ENCODE measurements at places on chromosomes 7 and 10.

- DNase-seq, result no peak
These were observed 125.1 kb downstream of the GLRX3 start for GRCh38 chr10:130261306-130261705.

GRCh38 chr7:45253368-45253767 is 95.8 kb downstream of the RAMP3 start:
- DNase-seq, result no peak

DNA sequence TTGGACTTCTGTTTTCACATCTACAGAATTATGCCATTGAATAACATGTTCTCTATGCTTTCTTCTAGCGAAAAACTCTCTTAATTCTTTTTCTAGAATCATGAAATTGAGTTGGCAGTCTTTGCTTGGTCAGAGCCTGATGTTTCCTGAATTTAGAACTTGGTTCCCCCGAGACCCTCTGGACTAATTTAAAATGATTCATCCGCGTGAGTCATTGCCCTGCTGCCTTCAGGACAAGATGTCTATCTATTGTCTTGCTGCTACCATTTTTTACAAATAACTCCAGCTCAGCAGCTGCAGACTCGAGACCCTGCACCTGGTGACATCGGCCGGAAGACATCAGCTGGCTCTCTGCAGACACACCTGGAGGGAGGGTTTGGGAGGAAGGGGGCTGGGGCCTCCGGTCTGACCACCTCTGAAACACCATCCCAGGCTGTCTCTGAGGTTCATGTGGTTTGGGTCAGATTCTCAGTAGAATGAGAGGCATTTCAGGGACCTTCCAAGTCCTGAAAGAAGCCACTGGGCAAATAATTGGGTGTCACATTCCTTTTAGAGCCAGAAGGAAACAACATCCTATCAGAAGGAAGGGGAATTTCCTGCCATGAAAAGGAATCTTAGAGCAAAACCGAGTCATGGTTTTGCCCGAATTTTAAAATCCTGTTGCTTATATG is 20.9 kb upstream of the KLF6 start:
- DNase-seq, result peak; percentile 69

GRCh38 chr7:131404226-131404911 is 76.7 kb downstream of the MKLN1 start:
- no peak for DNase-seq

- DNase-seq, result no peak
These were observed 60.3 kb upstream of the LBX1 start for GRCh38 chr10:101289541-101289940.

DNA sequence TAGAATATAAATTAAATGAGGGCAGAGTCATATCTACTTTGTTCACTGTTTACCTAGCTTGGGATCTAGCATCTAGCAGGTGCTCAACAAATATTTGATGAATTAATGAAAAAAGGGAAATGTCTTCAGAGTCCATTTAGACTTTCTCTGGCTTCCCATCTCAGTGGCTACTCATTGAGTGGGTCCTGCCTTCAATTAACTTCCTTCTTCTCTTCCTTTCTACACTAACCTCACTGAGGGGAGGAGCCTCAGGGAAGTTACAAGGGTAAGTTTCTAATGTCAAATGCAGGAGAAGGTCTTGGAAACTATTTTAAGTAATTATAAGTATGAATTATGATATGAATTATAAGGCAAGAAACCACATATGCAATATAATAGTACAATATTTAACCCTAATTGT is 28.2 kb upstream of the MPP7 start:
- no peak for DNase-seq

DNA sequence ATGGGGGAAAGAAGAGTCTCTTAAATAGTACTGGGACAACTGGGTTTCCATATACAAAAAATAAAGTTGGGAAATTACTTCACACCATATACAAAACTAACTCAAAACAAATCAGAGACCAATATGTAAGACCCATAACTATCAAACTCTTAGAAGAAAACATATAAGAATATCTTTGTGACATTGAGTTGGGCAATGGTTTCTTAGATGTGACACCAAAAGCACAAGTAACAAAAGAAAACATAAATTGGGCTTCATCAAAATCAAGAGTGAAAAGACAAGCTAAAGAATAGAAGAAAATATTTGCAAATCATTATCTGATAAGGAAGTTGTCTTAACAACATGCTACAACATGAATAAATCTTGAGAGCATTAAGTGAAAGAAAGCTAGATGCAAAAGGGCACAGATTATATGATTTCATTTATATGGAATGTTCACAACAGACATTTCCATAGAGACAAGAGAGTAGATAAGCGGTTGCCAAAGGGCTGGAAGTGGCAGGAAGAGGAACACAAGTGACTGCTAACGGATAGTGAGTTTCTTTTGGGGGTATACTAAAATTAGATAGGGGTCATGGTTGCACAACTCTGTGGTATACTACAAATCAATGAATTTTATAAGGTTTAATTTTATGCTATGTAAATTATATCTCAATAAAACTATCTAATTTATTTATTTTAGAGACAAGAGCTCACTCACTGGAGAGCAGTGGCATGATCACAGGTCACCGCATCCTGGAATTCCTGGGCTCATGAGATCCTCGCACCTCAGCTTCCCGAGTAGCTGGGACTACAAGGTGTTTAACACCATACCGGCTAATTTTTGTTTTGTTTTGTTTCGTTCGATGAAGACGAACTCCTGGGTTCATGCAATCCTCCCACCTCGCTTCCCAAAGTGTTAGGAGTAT is 35.4 kb downstream of the JMJD1C start:
- DNase-seq, result no peak

DNA sequence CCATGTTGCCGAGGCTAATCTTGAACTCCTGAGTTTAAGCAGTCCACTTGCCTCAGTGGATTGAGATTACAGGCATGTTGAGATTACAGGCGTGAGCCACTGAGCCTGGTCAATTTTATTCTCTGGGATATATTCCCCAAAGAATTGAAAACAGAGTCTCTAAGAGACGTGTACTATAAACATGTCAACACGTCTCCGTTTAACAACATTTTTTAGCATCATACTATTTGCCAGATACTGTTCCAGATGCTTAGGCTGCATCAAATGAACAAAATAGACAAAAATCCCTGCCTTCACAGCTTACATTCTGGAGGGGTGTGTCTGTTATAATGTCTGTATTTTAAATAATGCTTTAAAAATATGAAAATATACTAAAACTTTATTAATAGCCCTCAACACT is 54.1 kb upstream of the PRKG1 start:
- no peak for DNase-seq

- DNase-seq, result peak; percentile 21
These were observed 91.2 kb downstream of the GTF2IRD1 start for GRCh38 chr7:74544706-74545469.

- DNase-seq, result no peak
These were observed 52.8 kb downstream of the P4HA1 start for GRCh38 chr10:73043766-73044377.

DNA sequence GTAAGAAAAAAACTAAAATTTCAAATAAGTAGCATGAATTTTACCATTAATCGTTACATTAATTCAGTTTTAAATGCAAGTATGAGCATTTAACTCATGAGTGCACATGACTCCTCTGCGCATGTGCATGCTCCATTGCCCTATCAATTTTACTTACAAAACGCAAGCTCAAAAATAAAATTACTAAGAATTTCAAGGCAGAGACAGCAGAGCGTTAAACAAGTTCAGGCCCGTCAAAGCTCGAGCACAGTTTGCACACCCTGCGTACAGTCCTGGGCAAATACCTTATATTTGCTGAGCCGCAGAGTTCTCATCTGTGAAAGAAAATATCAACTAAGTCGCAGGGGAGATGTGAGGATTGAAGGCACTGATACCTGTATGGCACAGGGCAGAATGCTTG is 373.6 kb downstream of the BBS9 start:
- DNase-seq, result no peak

DNA sequence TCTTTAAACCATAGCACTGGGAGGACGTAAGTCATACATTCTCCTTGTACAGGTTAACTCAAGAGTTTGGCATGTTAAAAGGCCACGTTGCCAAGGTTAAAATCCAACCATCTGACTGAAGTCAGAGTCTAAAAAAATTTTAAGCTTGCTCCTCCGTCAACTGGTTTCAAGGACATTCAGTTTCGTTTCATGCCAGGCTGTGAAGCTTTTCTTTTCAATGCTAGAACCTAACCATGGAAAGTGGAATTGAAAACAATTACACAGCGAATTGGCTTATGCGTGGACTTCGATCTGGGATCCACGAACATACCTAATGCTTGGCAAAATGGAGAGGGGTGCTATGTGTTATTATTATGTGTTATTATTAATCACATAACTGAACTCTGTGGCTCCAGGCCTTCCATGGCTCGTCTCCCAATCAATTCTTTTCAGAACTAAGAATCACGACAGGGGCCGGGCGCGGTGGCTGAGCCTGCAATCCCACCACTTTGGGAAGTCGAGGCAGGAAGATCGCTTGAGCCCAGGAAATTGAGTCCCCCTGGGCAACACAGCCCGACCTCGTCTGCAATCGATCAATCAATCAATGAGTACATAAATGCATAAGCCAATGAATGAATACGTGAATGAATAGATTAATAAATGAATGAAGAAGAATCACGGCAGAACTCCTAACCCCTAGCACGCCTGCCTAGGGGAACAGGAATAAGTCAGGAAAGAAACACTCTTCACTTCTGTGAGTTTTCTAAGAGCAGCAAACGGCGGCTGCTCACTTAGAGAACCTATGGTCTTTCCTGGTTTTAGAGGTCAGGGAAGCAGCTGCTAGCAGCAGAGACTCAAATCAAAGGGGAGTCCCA is 733 bp upstream of the ARL5B start:
- peak; percentile 32 for DNase-seq

Data from activated CD4-positive, alpha-beta memory T cell treated with anti-CD3 and anti-CD28 coated beads, Interleukin-2, amount 10 ng/mL, durations not matched to agents 7 days and 5 days (primary cell).